ENCODE measurements at places on chromosomes 2 and 18. TPM values are rescaled to one million over a fixed set of nuclear protein-coding genes. Genes with fewer than 3 reads are reported as not detected.

Gene NRP2
- polyA plus RNA-seq: 19.1 TPM

GRCh38 chr2:47799031-47799609 is 16.2 kb downstream of the MSH6 start:
- no peaks in the 10 kb centered on the region for H3K4me1 ChIP-seq
- no peak for DNase-seq
- H3K4me3 ChIP-seq: no peak overlapping the region
- H3K27me3 ChIP-seq: no peaks in the 10 kb centered on the region
- peaks cover 97% of the 10 kb centered on the region for H3K36me3 ChIP-seq
- H3K27ac ChIP-seq: no peak overlapping the region

GRCh38 chr2:200130762-200131166 is 175.4 kb downstream of the MAIP1 start:
- H3K4me1 ChIP-seq: peaks cover 10% of the 10 kb centered on the region
- peaks cover 11% of the 10 kb centered on the region for H3K36me3 ChIP-seq
- H3K27me3 ChIP-seq: no peaks in the 10 kb centered on the region
- H3K27ac ChIP-seq: no peak overlapping the region
- DNase-seq: no peak

Gene SNED1
- 1.5 TPM for polyA plus RNA-seq

Gene MAP3K2
- polyA plus RNA-seq: 10.2 TPM

DNA sequence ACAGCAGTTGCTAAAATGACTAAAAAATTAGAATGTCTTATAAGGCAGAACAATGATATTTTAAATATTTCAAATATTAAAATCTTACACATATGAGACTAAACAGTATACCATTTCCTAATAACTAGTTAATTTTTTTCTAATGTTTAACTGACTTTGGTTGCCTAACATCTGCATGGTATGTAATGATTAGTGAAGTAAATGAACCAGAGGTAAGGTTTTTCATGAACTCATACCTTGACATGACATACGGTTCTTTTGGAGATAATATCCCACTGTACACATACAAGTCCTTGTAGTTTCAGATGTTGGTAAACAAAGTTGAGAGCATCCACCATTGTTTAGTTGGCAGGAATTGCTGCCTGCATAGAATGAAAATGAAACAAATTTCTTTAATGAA is 1360.2 kb downstream of the LRP1B start:
- H3K4me3 ChIP-seq: no peak overlapping the region
- H3K27ac ChIP-seq: no peak overlapping the region
- no peaks in the 10 kb centered on the region for H3K27me3 ChIP-seq

Gene PROM2
- polyA plus RNA-seq: 2.1 TPM

- no peaks in the 10 kb centered on the region for H3K27me3 ChIP-seq
- H3K36me3 ChIP-seq: peaks cover 34% of the 10 kb centered on the region
- no peak overlapping the region for H3K27ac ChIP-seq
- H3K4me1 ChIP-seq: no peaks in the 10 kb centered on the region
These were observed 15.6 kb downstream of the ILKAP start for GRCh38 chr2:238187618-238188548.

Gene PPP1R1C
- 18.8 TPM for polyA plus RNA-seq

- no peaks in the 10 kb centered on the region for H3K36me3 ChIP-seq
- no peak overlapping the region for H3K27ac ChIP-seq
- H3K4me3 ChIP-seq: no peak overlapping the region
- H3K27me3 ChIP-seq: no peaks in the 10 kb centered on the region
These were observed 290.5 kb upstream of the KYNU start for GRCh38 chr2:142586693-142587580.

Gene SLC23A3
- polyA plus RNA-seq: 0.26 TPM

Gene SPDYA
- 4.0 TPM for polyA plus RNA-seq

Gene LDAH
- 8.1 TPM for polyA plus RNA-seq

GRCh38 chr18:13161276-13161899 is 57.2 kb upstream of the LDLRAD4 start:
- no peak overlapping the region for H3K4me3 ChIP-seq
- no peak overlapping the region for H3K27ac ChIP-seq
